ENCODE measurements at places on chromosomes 4 and X. TPM values are rescaled to one million over a fixed set of nuclear protein-coding genes. Genes with fewer than 3 reads are reported as not detected.

DNA sequence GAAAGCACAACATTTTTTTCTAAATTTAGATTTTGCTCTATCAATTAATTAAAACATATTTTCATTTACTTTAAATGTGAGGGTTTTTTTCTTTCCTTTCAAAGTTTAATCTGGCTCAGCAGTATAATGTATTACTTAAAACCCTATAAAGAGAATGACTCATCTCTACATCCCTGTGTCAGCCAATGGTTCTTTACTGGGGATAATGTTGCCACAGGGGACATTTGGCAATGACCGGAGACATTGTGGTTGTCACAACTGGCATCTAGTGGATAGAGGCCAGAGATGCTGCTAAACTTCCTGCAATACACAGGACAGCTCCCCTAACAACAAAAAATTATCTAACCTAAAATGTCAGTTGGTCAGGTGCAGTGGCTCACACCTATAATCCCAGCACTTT is 53.8 kb downstream of the SYNPO2 start:
- no peak overlapping the region for H3K4me3 ChIP-seq
- no peaks in the 10 kb centered on the region for H3K36me3 ChIP-seq
- H3K4me1 ChIP-seq, result no peaks in the 10 kb centered on the region
- no peak overlapping the region for H3K27ac ChIP-seq
- DNase-seq, result no peak

DNA sequence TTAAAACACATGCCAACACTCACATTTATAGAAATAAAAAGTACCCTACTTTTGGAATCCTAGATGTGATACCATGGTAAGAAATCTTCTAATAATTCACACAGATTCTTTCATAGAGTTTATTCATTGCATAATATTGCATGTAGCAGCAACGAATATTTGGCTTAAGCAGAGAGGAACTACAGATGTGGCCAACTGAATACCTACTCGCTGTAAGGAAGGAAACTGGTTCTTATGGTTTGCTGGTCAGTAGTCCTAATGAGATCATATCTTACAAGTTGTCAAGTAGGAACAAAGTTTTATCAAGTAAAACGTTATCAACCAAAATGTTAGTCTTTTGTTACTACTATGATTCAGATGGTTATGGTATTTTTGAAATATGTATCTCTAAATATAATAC is 996.1 kb downstream of the PDHA2 start:
- DNase-seq, result no peak
- no peak overlapping the region for H3K4me3 ChIP-seq
- no peaks in the 10 kb centered on the region for H3K36me3 ChIP-seq
- no peaks in the 10 kb centered on the region for H3K27me3 ChIP-seq
- no peaks in the 10 kb centered on the region for H3K4me1 ChIP-seq

DNA sequence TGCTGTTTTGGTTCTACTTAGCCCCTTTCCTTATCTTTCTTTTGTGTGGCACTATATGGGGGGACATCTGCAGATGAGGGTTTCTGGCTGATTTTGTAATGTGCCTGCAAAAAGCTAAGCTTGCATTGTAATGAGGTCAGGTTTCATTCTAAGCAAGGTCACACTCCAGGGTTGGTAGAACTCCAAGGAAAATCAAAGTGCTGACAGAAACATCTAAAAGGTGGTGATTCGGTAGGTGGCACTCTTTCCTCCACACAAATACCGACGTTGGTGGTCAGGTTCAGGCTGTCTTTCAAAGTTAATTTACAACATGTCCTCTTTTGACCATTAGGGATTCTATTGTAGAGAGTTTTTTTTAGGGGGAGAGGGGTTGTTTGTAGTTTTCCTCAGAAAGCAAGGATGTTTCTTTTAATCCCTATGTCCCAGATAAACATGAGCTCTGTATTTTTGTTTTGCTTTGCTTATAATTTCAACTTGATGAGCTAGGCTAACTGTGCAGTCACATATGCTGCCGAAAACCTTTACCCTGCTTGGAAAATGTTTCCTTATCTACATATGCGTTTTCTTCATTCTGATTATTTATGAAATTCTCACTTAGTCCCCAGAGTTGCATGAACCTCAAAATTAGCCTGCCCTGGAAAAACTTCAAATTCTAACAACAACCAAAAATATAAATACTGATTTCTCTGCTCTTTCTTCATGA is 434.2 kb downstream of the PPARGC1A start:
- H3K4me1 ChIP-seq, result no peaks in the 10 kb centered on the region
- H3K27ac ChIP-seq, result no peak overlapping the region
- no peak overlapping the region for H3K4me3 ChIP-seq
- H3K36me3 ChIP-seq, result no peaks in the 10 kb centered on the region
- DNase-seq, result no peak

ITIH6 gene
- not detected for total RNA-seq

SPACA5 gene
- not detected for total RNA-seq

SAGE1 gene
- total RNA-seq, result not detected
